ENCODE measurements at places on chromosomes 13 and 19. TPM values are rescaled to one million over a fixed set of nuclear protein-coding genes. Genes with fewer than 3 reads are reported as not detected.

DNA sequence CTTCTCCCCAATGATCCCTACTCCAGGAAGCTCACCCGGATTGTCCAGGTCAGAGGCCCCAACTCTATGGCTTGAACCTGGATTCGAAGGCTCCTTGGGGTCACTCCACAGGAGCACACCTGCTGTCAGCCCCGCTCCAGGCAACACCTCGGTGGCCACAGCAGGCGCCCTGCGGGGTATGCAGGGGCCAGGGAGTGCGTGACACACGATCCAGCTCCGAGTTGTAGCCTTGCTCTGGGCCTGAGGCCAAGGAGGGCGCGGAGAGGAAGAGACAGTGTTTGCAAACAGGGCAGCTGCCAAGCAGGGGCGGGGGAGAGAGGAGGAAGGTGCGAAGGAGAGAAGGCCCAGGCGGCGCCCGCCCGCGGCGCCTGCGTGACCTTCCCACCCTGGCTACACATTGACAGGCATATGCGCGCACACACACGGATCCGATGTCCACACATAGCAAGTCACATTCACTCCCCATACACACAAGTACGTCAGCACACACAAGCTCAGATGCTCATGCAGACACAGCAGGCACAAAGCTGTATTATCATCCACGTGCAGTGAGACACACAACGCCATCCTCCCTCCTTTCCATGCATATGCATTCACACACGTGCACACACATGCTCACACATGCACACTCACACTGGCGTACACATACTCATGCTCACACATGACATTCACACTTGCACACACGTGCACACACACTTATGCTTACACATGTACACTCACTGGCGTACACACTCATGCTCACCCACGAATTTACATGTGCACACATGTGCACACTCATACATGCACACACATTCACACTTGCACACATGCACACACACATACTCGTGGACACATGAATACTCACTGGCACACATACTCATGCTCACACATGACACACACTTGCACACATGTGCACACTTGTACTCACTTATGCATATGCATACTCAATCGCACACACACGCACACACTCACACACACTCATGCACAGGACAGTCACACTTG lies 10.4 kb downstream of the SBK2 start:
- H3K4me3 ChIP-seq: no peak overlapping the region
- H3K36me3 ChIP-seq: no peaks in the 10 kb centered on the region
- peaks cover 3% of the 10 kb centered on the region for H3K4me1 ChIP-seq
- peak; percentile 38 for DNase-seq

GRCh38 chr19:41316306-41316920 lies 6.4 kb downstream of the CCDC97 start:
- H3K36me3 ChIP-seq: no peaks in the 10 kb centered on the region
- H3K27ac ChIP-seq: no peak overlapping the region
- H3K27me3 ChIP-seq: no peaks in the 10 kb centered on the region
- no peak for DNase-seq

- no peaks in the 10 kb centered on the region for H3K4me1 ChIP-seq
- H3K36me3 ChIP-seq: no peaks in the 10 kb centered on the region
- no peak for DNase-seq
- no peaks in the 10 kb centered on the region for H3K27me3 ChIP-seq
Observed at GRCh38 chr19:41403181-41403970, 5.8 kb downstream of the BCKDHA start.

- H3K27me3 ChIP-seq: no peaks in the 10 kb centered on the region
- no peaks in the 10 kb centered on the region for H3K4me1 ChIP-seq
- H3K36me3 ChIP-seq: no peaks in the 10 kb centered on the region
- no peak overlapping the region for H3K27ac ChIP-seq
Observed at GRCh38 chr13:63198071-63198470, 1782.4 kb upstream of the PCDH20 start.

- H3K27me3 ChIP-seq: no peaks in the 10 kb centered on the region
- no peaks in the 10 kb centered on the region for H3K36me3 ChIP-seq
- no peak overlapping the region for H3K4me3 ChIP-seq
- no peaks in the 10 kb centered on the region for H3K4me1 ChIP-seq
Observed at GRCh38 chr13:29936956-29937355, 86.5 kb upstream of the UBL3 start.

- H3K4me1 ChIP-seq: no peaks in the 10 kb centered on the region
- DNase-seq: no peak
- no peaks in the 10 kb centered on the region for H3K27me3 ChIP-seq
Observed at GRCh38 chr19:4415352-4415751, 12.9 kb downstream of the CHAF1A start.

- no peak for DNase-seq
- no peaks in the 10 kb centered on the region for H3K27me3 ChIP-seq
- no peak overlapping the region for H3K4me3 ChIP-seq
- no peaks in the 10 kb centered on the region for H3K4me1 ChIP-seq
- no peak overlapping the region for H3K27ac ChIP-seq
Observed at GRCh38 chr19:28424077-28424476, 788.9 kb downstream of the UQCRFS1 start.

GRCh38 chr13:37618554-37618953 lies 20.0 kb upstream of the POSTN start:
- no peak for DNase-seq
- H3K4me3 ChIP-seq: no peak overlapping the region
- no peaks in the 10 kb centered on the region for H3K27me3 ChIP-seq
- no peak overlapping the region for H3K27ac ChIP-seq
- H3K4me1 ChIP-seq: no peaks in the 10 kb centered on the region

DNA sequence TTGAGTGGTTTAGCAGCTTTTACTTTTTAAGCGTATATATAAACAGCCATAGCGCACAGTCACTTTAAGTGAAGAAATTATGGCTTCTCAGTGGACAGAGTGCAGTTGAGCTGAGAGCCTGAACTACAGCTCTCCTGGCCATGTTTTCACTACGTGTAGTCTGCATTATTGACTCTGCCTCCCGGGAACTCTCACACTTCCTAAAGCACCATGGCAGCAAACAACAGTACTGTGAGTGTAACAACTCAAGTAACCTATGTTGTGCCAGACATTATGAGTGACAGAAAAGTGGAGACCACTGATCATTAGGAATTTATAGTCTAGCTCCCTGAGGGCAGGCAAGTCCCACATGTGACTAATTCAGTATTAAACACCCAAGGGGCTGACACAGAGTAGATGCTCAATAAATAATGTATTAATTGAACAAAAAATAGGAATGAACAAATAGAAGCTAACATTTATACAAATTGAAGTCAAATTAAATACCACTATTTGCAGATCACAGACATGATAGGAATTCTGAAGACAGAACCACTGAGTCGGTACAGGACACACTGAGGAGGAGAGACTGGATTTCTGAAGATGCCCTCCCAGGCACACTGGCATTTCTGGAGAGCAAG lies 19.7 kb downstream of the EFNB2 start:
- no peak for DNase-seq
- no peaks in the 10 kb centered on the region for H3K36me3 ChIP-seq
- no peaks in the 10 kb centered on the region for H3K4me1 ChIP-seq
- no peaks in the 10 kb centered on the region for H3K27me3 ChIP-seq
- H3K27ac ChIP-seq: no peak overlapping the region

GRCh38 chr19:9865732-9866501 lies 30.8 kb downstream of the PIN1 start:
- H3K4me1 ChIP-seq: no peaks in the 10 kb centered on the region
- H3K36me3 ChIP-seq: no peaks in the 10 kb centered on the region
- no peak overlapping the region for H3K27ac ChIP-seq
- H3K4me3 ChIP-seq: no peak overlapping the region

- peak overlapping the region; percentile 92 for H3K27ac ChIP-seq
- no peaks in the 10 kb centered on the region for H3K27me3 ChIP-seq
- H3K36me3 ChIP-seq: peaks cover 6% of the 10 kb centered on the region
- H3K4me1 ChIP-seq: peaks cover 5% of the 10 kb centered on the region
- DNase-seq: peak; percentile 63
Observed at GRCh38 chr19:45716359-45717130, 14.2 kb downstream of the FBXO46 start.

DNA sequence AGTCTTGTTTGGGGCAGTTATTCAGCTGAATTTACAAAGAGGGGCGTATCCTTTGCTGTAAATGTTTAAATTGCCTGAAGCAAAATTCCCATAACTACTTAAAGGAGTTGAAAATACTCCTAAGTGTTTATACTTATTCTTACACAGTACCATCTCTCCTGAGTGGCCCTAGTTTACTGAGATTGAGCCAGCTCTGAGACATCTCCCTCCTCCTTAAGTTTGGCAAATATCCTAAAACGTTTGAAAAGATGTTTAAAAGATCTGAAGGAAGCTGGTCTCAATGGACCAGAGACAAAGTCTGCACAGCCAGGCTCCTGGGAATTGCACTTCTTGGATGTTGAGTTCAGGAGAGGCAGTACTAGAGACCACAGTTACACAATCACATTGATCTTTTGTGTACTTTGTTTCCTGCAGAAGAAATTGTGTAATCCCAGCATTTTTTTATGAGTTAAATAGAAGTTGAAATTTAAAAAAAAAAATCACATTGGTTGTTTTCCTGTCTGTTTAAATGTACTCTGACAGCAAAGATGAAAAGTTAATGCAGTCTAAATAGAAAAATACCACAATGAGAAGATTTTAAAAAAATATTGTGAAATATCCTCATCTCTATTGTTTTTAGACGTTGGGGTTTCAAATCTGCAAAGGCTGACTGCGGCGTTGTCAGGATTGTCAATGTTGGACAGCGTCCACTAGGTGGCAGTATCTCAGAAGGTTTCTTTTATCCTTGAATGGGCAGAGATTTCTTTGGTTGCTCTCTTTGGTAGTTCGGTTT lies 20.7 kb downstream of the TNFSF11 start:
- H3K36me3 ChIP-seq: no peaks in the 10 kb centered on the region
- H3K4me1 ChIP-seq: no peaks in the 10 kb centered on the region
- H3K27ac ChIP-seq: no peak overlapping the region

GRCh38 chr19:1864480-1865171 lies 1.2 kb upstream of the KLF16 start:
- DNase-seq: peak; percentile 76
- H3K36me3 ChIP-seq: no peaks in the 10 kb centered on the region
- H3K27ac ChIP-seq: peak overlapping the region; percentile 88
- no peaks in the 10 kb centered on the region for H3K27me3 ChIP-seq

- no peaks in the 10 kb centered on the region for H3K36me3 ChIP-seq
- H3K27me3 ChIP-seq: no peaks in the 10 kb centered on the region
- DNase-seq: no peak
- H3K4me3 ChIP-seq: no peak overlapping the region
- H3K27ac ChIP-seq: no peak overlapping the region
- H3K4me1 ChIP-seq: no peaks in the 10 kb centered on the region
Observed at GRCh38 chr19:50516964-50517703, 3.4 kb upstream of the ASPDH start.

DNA sequence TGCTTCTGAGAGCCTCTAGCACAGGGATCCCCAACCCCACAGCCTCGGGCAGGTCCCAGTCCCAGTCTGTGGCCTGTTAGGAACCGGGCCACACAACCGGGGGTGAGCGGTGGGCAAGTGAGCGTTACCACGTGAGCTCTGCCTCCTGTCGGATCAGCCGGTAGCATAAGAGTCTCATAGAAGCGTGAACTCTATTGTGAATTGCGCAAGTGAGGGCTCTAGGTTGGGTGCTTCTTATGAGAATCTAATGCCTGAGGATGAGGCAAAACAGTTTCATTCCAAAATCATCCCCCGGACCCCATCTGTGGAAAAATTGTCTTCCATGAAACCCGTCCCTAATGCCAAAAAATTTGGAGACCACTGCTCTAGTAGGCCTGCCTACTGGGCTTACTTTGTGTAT lies 87.0 kb upstream of the UBL3 start:
- no peak overlapping the region for H3K27ac ChIP-seq
- no peak overlapping the region for H3K4me3 ChIP-seq
- no peaks in the 10 kb centered on the region for H3K4me1 ChIP-seq
- H3K36me3 ChIP-seq: no peaks in the 10 kb centered on the region
- no peaks in the 10 kb centered on the region for H3K27me3 ChIP-seq

GRCh38 chr19:38317104-38317612 lies 1.4 kb upstream of the YIF1B start:
- no peaks in the 10 kb centered on the region for H3K4me1 ChIP-seq
- no peaks in the 10 kb centered on the region for H3K36me3 ChIP-seq
- no peak overlapping the region for H3K4me3 ChIP-seq
- no peak for DNase-seq
- no peak overlapping the region for H3K27ac ChIP-seq
- H3K27me3 ChIP-seq: no peaks in the 10 kb centered on the region

DNA sequence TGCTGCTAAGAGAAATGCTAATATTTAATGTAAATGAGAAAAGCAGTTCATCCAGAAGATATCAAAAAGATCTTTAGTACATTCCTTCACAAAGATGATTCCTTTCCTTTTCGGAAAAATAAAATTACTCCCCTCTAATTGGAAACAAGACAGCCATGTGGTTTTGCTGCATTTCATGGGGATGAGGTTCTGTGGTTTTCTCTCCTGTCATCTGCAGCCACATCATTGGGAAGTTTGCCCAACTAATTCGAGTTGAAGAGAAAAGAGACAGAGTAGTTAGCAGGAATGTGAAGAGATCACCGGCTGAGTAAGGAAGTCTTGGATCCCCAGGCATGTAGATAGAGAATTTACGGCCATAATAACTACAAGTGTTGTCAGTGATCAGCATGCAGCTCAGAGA lies 122.1 kb downstream of the CYSLTR2 start:
- H3K36me3 ChIP-seq: no peaks in the 10 kb centered on the region
- H3K27me3 ChIP-seq: no peaks in the 10 kb centered on the region
- DNase-seq: no peak
- no peak overlapping the region for H3K4me3 ChIP-seq
- H3K4me1 ChIP-seq: no peaks in the 10 kb centered on the region

EXOC3L2 gene
- 2.3 TPM for total RNA-seq

PEG3 gene
- total RNA-seq: 9.1 TPM

RPS19 gene
- total RNA-seq: 1,264 TPM

FXYD3 gene
- not detected for total RNA-seq

DPF1 gene
- total RNA-seq: not detected

Measured in breast epithelium (tissue), 4 donors.